ENCODE measurements at places on chromosomes 6 and 20.

DNA sequence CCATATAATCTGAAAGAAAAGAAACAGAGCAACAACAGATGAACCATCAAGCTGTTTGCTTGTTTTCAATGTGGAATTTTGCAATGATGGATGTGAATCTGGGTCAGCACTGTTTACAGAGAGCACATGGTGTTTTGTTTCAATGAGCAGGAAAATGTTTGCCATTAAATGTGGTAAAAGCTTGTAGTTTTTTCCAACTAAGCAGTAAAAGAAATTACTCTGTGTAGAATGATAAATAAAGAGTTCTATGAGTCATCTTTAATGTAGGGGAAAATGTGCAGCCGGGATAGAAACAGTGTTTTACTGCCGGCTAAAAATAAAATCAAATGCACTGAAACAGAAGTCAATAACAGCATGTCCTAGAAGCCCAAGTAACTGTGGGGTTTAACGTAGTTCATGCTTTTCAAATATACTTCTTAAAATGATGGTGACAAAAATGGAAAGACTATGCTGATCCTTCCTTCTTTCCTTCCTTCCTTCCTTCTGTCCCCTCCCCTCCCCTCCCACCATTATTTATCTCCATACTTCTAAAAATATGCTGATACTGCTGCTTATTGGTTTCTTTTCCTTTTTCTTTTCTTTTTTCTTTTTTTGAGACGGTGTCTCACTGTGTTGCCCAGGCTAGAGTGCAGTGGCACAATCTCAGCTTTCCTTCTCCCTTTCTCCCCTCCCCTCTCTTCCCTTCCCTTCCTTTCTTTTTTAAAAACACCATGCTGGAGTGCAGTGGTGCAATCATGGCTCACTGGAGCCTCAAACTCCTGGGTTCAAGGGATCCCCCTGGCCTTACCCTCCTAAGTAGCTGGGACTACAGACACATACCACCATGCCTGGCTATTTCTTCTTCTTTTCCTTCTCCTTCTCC lies 6.3 kb upstream of the NAA20 start:
- no peak for DNase-seq

GRCh38 chr6:85382541-85382940 lies 67.3 kb upstream of the NT5E start:
- DNase-seq: no peak

- no peak for DNase-seq
Measured at GRCh38 chr6:16399158-16399557, 160.8 kb downstream of the GMPR start.

- DNase-seq: no peak
Measured at GRCh38 chr20:59817846-59818615, 115.4 kb downstream of the SYCP2 start.

DNA sequence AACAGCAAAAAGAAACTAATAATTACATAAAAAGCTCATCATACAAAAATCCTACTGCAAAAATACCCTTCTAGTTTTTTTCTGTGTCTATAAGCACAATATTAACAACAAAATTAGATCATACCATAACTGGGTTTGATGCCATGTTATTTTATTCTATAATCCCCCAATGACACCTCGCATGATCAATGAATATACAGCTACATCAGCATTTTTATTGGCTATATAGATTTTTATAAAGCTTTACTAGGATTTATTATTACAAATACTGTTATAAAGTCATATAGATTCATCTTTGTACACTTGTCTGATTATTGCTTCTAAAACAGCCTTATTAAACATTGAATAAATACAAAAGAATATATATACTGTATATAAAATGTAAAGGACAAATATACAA lies 45.1 kb upstream of the GLP1R start:
- DNase-seq: no peak

DNA sequence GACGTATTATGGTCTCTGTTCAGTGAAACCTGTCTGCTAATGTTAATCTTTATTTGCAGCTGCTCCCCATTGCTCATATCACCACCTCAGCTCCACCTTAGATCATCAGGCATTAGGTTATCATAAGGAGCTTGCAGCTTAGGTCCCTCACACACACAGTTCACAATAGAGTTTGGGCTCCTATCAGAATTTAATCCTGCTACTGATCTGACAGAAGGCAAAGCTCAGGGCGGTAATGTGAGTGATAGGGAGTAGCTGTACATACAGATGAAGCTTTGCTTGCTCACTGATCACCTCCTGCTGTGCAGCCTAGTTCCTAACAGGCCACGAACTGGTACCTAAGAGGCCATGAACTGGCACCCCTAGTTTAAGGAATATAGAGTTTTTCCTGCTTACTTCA lies 989.7 kb downstream of the EYS start:
- DNase-seq: no peak

DNA sequence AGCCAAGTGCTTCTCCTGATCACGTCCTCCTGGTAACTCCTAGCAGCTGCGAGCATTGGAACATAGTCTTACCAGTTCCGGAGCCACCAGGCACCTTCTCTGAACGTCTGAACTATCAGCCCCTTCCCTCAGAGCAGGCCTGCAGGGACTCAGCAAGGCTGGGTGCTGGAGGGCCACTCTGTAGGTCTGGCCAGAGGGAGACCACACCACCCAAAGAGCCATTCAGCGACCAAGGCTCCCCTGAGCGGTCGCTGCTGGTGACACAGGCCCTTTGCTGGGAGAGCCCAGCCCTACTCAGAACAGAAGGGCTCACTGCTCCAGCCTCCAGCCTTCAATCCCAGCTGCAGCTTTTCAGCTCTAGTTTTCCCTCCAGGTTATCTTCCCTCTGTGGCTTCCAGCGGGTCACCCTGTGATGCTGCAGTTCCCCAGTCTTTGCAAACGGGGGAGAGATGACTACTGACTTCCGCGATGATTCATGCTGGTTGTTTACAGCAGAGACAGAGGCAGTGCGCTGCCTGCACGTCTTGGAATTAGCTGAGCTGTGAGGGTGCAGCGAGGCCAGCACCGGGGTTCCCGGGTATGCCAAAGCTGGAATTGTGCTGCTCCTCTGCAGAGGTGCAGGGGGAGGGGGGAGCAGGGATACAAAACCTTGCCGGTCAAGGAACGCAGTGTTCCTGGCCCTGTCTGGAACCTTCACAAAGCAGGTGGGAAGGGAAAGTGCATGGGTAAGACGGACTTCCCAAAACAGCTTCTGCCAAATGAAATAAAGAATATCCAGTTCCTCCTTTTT lies 161.4 kb downstream of the LY86 start:
- DNase-seq: no peak

GRCh38 chr6:71277926-71278600 lies 10.5 kb upstream of the OGFRL1 start:
- DNase-seq: no peak

DNA sequence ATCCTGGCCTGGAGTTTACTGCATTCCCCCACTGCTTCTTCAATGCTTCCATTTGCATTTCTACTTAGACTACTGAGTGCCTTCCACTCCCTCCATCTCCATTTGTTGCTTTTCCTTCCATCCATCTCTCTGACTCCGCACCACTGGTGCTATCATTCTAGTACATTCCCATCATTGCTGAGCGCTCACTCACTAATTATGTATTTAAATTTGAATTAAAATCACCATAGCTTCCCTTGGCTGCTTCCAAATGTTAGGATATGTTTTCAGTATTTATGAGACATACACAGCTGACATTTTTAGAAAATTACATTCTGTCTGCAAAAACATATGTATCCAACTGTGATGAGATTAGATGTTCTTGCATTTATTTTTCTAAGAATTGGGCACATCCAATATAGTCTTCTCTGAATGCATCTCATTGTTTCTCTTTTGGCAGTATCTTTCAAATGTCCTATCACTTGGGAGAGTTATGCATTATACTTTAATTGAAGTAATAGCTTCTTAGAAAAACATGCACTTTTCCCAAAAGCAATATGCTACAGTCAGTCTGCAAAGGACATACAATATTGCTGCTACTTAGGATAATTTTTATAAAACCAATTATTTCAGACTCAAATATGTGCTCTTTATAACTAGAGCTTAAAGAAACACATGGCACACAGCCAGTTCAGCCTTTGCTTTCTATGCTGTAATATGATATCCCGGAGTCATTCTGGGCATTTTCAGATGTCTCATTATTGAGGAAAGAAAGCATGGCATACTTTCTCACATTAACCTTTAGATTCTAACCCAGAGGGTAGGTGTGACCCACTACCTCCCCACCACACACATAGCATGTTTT lies 12.1 kb upstream of the COL21A1 start:
- DNase-seq: no peak

GRCh38 chr6:169028343-169028742 lies 225.3 kb downstream of the THBS2 start:
- DNase-seq: no peak

GRCh38 chr6:12232821-12233220 lies 57.3 kb upstream of the EDN1 start:
- no peak for DNase-seq

DNA sequence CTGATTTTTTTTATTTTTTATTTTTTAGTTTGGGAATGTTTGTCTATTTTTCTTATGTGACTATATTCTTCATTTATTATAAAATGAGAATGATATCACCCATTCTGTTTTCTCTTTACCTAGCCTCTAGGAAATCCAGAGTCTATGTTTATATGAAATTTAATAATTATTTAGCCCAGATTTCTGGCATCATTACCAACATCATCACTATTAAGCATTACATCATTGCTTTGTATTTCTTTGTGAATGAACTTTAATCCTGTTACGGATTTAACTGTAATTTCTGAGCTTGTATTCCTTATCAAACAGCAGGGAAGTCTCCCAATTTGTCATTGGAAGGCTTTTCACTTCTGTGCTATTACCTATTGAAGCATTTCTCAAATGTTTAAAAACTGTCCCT lies 72.7 kb upstream of the NOX3 start:
- no peak for DNase-seq

DNA sequence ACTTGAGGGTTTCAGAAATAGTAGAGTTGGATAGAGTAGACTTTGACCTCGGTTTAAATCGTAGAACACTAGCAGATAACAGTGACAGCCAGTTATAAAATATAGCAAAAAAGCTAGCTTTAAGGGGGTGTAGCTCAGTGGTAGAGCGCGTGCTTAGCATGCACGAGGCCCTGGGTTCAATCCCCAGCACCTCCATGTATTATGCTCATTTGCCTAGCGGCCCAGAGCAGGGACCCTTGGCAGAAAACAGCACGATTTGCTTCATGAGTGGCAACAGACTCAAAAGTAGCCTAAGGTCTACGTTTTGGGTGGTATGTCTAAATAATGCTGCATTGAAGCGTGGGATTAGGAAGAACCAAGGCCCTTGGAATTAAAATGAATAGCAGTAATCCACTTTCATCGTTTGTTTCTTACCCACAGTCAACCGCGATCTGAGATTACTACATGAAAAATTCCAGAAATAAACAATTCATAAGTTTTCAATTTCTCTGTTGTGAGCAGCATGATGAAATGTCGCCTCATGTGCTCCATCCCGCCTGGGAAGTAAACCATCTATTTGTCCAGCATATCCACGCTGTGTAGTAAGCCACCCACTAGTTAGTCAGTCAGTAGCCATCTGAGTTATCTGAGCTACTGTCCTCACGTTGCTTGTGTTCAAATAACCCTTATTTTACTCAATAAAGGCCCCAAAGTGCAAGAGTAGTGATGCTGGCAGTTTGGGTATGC lies 184.9 kb downstream of the GPX5 start:
- DNase-seq: no peak

- DNase-seq: no peak
Measured at GRCh38 chr6:165686596-165687365, 23.7 kb upstream of the PDE10A start.

- DNase-seq: no peak
Measured at GRCh38 chr6:29965873-29966601, 23.7 kb downstream of the HLA-A start.

DNA sequence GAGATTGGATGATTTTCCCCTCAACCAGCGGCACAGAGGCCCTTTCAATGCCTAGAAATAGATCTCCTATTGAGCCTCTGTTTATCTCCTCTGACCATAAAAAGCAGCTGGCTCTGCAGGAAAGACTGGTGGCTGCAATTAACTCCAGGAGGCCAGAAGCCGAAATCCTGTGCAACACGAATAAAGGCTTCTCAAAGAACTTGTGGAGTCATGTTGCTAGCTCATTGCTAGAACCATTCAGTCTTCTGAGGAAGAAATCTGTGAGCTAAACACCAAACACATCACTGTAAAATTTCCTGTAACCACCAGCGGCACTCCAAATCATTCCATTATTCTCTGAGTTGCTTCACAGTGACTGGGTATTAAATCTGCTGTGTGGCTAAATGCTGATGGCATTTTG lies 49.1 kb upstream of the TPD52L1 start:
- DNase-seq: no peak

GRCh38 chr6:3744211-3744900 lies 7.2 kb downstream of the PXDC1 start:
- no peak for DNase-seq

DNA sequence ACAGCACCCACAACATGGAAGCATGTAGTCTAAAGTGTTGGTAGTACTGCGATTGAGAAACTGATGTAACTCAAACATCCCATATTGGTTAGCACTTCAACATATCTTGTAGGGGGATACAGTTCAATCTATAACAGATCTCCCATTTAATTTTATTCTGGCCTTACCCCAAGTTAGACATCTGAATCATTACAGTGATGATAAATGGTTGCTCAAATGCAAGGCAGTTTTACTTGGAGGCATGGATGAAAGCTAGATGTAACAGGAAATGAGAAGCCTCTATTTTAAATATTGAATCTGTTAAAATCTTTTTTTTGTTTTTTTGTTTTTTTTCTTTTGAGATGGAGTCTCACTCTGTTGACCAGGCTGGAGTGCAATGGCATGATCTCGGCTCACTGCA lies 44.2 kb upstream of the FAM50B start:
- DNase-seq: no peak

DNA sequence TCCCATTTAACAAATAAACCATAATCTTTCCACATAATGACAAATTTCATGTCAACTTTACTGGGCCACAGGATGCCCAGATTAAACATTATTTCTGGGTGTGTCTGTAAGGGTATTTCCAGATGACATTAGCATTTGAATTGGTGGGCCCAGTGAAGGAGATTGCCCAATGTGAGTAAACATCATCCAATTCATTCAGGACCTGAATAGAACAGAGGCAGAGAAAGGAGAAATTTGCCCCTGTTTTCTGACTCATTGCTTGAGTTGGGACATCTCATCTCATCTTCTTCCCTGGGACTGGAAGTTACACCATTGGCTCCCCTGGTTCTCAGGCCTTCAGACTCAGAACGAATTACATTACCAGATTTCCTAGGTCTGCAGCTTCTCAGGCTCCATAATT lies 142.9 kb downstream of the TPBG start:
- no peak for DNase-seq

DNA sequence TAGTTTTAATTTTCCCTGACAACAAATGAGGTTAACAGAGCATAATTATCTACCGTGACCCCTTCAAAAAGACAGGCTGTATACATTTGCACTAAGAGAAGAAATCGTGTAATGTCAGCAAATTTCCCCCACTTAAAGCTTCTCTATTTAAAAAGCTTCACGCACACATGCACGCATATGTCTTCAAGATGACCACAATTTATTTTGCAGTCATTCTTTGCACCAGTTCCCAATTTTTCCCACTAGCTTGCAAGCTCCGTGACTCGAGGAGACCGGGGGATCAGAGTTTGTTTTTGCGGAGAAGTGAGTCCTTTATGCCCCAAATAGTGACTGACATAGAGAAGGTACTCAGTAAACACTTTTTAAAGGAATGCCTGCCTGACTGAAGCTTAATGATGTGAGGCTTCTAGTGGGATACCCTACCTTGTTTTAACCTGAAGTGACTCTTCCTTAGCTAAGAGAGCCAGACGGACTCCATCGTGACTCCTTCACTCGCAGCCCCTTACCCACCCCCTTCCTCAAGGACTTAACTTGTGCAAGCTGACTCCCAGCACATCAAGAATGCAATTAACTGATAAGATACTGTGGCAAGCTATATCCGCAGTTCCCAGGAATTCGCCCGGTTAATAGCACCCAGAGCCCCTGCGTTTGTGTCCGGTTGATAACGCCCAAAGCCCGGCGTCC lies 9.3 kb upstream of the NQO2 start:
- no peak for DNase-seq

Measured in stimulated activated CD4-positive, alpha-beta T cell treated with anti-CD3 and anti-CD28 coated beads, Interleukin-1b, Interleukin-23, amount 100 ng/mL, for 1 hour (primary cell).